PC-3 (cell line): ENCODE measurements at places on chromosomes 7 and 10. TPM values are rescaled to one million over a fixed set of nuclear protein-coding genes. Genes with fewer than 3 reads are reported as not detected.

Gene SPOCK2
- 0.06 and 0.33 TPM in 2 replicates for total RNA-seq

Gene PAX4
- total RNA-seq, result not detected in 2 replicates

Gene RET
- not detected in 2 replicates for total RNA-seq

DNA sequence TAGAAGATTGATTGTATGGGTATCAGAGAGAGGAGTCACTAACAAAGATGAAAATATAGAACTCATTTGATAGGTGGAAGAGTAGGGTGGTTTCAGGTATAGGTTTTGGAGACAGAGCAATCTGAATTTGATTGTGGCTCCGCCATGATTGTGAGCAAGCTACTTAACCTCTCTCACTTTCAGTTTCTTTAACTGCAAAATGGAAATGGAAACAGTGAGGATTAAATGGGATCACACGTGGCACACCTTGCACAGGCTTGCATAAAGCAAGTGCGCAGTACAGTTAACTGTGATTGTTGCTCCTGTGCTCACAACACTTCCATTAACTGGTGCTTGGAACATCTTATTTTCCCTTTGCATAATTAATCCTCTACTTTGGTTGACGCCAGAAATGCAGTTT is 54.9 kb downstream of the ATXN7L1 start:
- no peak for DNase-seq

GRCh38 chr10:12041766-12042408 is 722 bp downstream of the UPF2 start:
- DNase-seq, result peak; percentile 11

GRCh38 chr7:155919391-155920067 is 107.3 kb upstream of the SHH start:
- peak; percentile 69 for DNase-seq

GRCh38 chr10:86367152-86367951 is 757 bp upstream of the GRID1 start:
- DNase-seq, result no peak

DNA sequence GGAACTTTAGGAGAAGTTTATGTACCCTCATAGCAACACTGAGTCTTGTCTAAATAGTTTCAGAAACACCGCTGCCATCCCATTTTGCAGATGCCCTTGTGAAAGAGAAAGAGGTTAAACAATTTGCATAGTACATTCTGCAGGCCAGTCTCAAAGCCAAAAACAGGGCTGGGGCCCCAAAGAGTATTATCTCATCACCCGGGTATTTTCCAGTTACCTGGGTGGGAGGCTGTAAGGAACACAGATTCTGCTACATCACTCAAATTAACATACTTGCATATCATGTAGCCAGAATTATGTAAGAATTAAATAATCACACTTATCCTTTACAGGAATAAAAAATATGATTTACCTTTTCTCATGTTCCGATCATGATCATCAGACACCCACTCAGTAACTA is 3.1 kb upstream of the FAM171A1 start:
- no peak for DNase-seq

DNA sequence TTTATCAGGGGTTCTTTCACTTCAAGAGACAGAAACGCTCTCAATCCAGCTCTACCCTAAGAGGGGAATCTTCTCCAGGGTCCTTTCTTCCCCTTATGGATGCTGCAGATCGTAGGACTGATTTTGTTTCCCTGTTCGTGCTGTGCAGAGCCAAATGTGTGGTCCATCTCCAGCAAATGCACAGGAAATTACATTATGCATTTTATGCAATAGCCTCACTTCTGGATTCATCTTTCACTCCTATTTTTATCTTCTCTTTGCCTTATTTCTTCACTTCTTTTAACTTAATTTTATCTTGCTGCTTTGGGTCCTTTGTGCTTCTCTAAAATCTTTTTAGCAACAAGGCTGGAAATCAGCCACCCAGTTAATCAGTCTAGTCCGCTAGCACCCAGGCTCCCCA is 184.5 kb upstream of the INHBA start:
- no peak for DNase-seq

GRCh38 chr7:9125246-9125645 is 691.8 kb downstream of the NXPH1 start:
- no peak for DNase-seq

GRCh38 chr7:41855798-41856197 is 152.9 kb upstream of the INHBA start:
- DNase-seq, result no peak

DNA sequence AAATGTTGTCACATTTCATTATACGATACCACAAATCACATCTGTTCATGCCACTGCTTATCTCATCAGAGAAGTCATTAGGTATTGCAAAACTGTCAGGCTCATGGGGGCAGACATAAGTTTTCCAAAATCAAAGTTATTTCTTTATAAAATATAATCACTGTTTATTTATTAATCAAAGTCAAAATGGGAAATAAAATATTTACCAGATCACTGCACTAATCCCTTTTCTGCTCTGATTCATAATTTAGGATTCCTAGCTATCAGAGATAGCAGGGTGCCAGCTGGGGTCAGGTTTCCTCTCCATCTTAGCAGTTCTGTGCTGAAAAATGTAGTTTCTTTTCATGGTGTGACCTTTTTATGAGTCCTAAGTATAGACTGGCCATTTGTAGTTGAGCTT is 117.7 kb upstream of the LANCL2 start:
- DNase-seq, result peak; percentile 26

GRCh38 chr7:90276033-90276728 is 31.2 kb downstream of the CFAP69 start:
- DNase-seq, result no peak

DNA sequence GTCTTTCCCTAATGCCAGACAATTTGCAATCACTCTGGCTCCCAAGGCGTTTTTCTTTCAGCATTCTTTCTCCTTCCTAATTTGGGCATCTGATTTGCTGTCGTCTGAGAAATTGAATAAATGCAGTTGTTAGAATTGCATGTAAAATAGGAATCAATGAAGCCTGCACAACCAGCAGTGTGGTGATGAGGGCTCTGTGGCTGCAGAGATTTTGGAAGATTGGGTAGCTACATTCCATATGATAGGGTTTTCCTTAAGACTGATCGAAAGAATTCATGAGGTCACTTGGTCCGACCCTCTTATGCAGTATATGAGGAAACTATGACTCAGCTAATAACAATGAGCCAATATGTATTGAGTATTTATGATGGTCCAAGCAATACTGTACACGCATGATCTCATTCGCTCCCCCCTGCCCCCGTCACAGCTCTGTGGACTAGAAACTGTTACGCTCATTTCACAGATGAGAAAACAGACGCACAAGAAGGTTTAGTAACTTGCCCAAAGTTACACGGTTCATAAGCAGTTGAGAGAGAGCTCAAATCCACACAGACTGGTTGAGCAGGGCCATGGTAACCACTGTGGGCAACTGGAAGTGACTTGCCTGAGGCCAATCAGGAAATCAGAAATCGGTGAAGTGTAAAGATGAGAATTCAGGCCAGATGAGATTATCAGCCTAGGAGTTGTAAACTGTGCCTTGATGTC is 527.2 kb downstream of the GATA3 start:
- peak; percentile 57 for DNase-seq

DNA sequence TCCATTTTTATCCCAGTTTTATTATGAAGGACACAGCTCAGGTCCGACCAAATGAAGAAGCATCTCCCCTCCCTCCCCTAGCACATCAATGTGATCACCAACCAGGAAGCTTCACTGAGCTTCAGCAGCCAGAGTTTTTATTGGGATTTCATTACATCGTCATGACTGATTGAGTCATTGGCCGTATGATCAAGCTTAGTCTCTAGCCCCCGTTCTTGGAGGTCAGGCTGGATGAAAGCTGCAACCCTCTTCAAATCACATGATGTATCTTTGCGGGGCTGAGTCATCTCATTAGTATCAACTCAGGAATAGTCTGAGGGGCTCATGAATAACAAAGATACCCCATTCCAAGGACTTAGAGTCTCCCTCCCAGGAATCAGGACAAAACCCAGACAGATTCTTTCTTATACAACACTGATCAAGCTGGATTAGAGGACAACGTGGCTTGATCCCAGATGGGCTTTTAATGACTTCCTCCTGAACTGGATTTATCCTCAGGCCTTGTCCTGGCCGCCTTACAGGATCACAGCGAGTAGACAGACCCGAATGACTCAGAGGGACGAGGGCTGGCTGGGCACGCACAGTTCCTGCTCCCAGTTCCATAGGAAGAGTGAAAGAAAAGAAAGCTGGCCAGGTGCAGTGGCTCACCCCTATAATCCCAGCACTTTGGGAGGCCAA is 14.5 kb downstream of the LIMK1 start:
- peak; percentile 84 for DNase-seq
